Sigmoid colon (tissue), 7 donors: ENCODE measurements at places on chromosomes 7 and 10. TPM values are rescaled to one million over a fixed set of nuclear protein-coding genes. Genes with fewer than 3 reads are reported as not detected.

Gene ASAH2B
- total RNA-seq: 1.6 TPM

Gene NOM1
- total RNA-seq: 16.6 TPM

Gene COX15
- 23.0 TPM for total RNA-seq

Gene SFRP4
- 3.2 TPM for total RNA-seq

Gene PDE1C
- total RNA-seq: 11.4 TPM

Gene PON1
- not detected for total RNA-seq

Gene VAX1
- total RNA-seq: not detected

Gene BLVRA
- 86.7 TPM for total RNA-seq

Gene NOS3
- total RNA-seq: 3.9 TPM

Gene SPDYE9
- not detected for total RNA-seq

Gene AASS
- 29.3 TPM for total RNA-seq

GRCh38 chr7:16260236-16260728 lies 161.1 kb downstream of the CRPPA start:
- DNase-seq: no peak

DNA sequence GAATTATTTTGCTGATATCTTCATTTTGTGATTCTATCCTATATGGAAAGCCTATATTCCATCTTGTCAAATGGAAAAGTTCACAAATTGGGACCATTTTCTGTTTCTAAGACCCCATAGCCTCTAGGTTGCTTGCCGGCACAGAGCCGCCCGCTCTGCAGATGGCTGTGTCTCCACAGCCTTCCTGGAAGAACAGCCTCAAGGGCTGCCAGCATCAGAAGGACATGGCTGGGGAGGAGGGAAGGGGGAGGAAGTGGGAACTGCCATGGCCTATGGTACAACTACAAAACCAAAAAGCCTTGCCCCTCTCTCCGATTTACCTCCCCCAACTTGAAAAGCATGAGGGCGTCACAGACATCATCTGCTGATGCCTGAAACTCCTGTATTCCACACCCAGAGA lies 75.9 kb downstream of the LANCL2 start:
- DNase-seq: no peak

- no peak for DNase-seq
Measured at GRCh38 chr7:91295576-91295975, 31.3 kb downstream of the FZD1 start.

- DNase-seq: no peak
Measured at GRCh38 chr10:126454045-126454751, 65.9 kb upstream of the ADAM12 start.

GRCh38 chr7:20198260-20198659 lies 18.9 kb downstream of the MACC1 start:
- no peak for DNase-seq

GRCh38 chr7:129798616-129799349 lies 154.0 kb downstream of the UBE2H start:
- no peak for DNase-seq

GRCh38 chr7:18534481-18534880 lies 38.9 kb downstream of the HDAC9 start:
- DNase-seq: no peak

DNA sequence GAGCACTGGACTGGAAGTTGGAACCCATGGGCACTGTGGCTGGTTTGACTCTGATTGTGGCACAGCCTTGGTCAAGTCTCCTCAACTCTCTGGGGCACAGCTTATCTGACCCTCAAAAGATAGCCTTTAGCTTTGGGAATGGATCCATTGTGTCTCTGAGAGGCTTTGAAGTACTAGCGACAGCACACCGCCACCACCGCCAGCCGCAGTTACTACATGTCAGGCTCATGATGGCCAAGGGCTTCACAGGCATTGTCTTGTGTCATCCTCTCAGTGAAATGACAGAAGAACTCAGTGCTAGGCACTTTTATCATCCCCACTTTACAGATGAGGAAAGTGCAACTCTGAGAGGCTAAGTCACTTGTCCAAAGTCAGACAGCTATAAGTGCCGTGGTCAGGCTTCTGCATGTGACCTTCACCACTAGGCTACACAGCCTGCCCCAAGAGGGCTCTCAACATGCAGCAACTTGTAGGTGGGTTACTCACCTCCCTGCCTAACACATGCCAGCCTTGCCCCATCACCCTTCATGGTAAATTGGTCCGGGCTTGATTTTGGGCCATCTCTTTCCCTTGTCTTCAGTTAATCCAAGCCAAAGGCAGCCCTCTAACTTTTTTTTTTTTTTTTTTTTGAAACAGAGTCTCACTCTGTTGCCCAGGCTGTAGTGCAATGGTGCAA lies 44.1 kb downstream of the C10orf105 start:
- no peak for DNase-seq

DNA sequence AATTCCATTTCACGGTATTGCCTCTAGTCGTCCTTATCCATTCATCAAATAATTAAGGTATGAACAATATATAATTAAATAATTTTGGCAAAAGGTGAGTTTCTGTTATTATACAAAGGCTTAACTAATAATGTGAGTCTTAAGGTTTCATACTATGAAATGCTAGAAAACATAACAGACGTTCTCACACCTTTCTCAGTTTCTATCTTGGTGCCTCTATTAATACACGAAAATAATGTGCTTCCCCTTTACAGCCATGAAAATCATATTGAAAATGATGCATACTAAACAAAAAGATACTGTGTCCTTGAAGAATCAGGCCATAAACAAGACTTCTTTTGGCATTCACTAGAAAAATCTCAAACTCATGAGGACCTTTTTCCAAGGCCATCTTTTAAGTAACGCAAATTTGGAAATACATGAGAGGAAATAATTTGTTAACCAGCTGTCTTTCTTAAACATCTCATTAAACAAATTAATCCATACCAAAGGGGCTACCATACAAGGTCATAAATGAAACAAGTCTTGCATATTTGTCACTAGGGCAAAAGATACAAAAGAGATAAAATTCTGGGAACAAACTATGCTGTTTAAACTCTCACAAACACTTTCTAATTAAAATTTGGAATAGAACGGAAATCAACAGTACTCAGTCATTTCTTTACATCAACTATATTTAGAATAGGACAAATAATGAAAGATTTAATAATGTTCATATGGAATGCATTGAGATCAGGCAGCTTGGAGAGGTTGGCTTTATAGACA lies 53.9 kb upstream of the CAV2 start:
- no peak for DNase-seq

DNA sequence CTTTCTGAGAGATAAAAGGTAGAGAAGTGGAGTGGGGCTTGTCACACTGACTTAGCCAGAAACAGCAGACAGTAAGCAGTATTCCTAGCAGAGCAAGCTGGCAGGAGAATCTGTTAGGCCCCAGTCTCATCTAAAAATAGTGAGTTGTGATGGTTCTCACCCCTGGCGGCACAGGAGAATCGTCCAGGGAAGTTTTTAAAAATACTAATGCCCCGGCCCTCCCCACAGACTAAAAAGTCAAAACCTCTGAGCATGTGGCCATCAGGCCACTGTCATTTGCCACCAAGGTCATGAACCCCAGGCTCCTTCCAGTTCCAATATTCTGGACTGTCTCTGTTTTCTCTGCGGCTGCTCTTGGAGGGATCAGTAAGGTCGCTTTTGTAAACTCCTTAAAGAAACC lies 34.0 kb downstream of the LYZL1 start:
- no peak for DNase-seq

GRCh38 chr7:74269757-74270277 lies 15.6 kb upstream of the RFC2 start:
- no peak for DNase-seq

DNA sequence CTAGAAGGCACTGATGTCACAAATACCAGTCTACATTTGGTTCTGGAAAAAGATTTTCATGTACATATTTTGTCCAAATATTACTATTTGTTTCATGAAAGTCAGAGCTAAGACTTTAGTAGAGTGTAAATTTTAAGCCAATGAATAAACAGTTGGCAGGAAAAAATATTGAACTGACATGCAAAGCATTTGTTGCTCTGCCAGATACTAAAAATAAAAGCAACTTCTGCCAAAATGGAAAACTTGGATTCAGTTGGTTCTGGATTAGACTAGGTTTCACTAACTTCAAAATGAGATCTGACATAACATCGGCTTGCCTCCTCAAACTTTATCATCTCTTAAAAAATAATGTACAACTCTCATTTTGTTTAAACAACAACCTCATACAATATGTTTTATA lies 34.9 kb downstream of the FAM204A start:
- no peak for DNase-seq

GRCh38 chr10:95755511-95756004 lies 405 bp upstream of the ENTPD1 start:
- DNase-seq: peak; percentile 78

- no peak for DNase-seq
Measured at GRCh38 chr10:59435707-59436106, 73.4 kb upstream of the FAM13C start.

- DNase-seq: no peak
Measured at GRCh38 chr7:117134889-117135552, 181.7 kb downstream of the ST7 start.

GRCh38 chr7:155405399-155406318 lies 52.3 kb upstream of the EN2 start:
- DNase-seq: no peak

DNA sequence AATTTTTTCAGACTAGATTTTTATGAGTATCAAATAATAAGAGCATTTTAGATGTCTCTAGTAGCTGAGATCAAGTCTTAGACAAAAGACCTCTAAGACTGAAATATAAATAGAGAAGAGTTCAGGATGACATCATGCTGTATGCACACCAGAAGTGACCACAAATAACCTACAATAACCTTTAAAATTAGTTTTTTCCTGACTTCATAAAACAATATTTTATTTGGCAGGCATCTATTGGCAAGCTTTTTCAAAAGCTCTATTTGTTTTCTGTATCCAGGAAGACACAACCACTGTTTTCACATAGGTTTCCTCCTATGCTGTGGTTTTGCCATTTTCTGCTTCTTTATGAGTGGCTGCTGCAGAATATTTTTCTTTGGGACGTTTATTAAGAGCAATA lies 359.1 kb downstream of the CRPPA start:
- no peak for DNase-seq

GRCh38 chr7:124702385-124702784 lies 63.2 kb downstream of the GPR37 start:
- no peak for DNase-seq

- DNase-seq: no peak
Measured at GRCh38 chr10:3792710-3793219, 7.8 kb upstream of the KLF6 start.

- no peak for DNase-seq
Measured at GRCh38 chr10:130801784-130802183, 509.7 kb downstream of the TCERG1L start.

DNA sequence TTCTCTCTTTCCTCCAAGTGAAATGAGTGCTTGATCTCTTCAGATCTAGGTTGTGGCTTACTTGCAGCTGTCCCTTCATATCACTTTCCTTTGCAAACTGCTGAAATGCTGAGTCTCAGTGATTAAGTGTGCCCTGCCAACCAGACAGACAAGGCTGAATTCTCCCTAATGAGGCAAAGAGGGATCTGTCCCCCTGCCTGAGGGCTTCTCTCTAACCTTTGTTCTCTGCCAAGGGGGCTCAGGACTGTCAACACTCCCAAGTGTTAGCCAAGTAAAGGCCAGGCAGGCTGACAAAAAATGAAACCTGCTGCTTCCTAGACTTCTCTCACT lies at the start of gene MSS51:
Gene MSS51, minus strand, starts transcription at position 24 of the 330 bp plus-strand sequence. CDS start 5,277 bp downstream, outside the sequence.
- no peak for DNase-seq

- DNase-seq: no peak
Measured at GRCh38 chr10:103696094-103696410, 159.3 kb downstream of the SH3PXD2A start.

- no peak for DNase-seq
Measured at GRCh38 chr7:116249969-116250553, 39.7 kb downstream of the TES start.

DNA sequence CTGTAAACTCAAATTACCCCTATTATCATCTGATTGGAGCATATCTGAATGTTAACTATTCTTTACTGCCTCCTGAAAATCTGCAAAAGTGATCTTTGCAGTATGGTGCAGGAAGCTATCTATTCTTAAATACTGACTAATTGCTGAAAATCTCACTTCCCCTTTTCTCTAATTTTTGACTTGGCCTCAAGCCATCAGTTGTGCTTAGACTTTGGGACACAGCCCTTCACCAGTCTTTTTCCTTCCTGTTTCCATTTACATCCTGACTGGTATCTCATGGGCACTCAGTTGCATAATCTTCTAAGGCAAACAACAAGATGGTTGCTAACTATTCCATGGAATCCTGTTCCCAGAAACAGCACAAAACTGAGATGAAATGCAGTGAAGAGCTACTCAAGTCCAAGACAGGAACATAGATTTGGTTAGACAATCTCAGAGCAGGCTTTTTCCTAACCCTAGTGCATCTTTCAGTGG lies 228.5 kb downstream of the SORCS1 start:
- no peak for DNase-seq

GRCh38 chr7:40833888-40834234 lies 699.1 kb downstream of the SUGCT start:
- no peak for DNase-seq

GRCh38 chr7:150322114-150322832 lies 882 bp upstream of the LRRC61 start:
- DNase-seq: no peak

GRCh38 chr10:8149991-8150390 lies 95.5 kb downstream of the GATA3 start:
- DNase-seq: no peak

DNA sequence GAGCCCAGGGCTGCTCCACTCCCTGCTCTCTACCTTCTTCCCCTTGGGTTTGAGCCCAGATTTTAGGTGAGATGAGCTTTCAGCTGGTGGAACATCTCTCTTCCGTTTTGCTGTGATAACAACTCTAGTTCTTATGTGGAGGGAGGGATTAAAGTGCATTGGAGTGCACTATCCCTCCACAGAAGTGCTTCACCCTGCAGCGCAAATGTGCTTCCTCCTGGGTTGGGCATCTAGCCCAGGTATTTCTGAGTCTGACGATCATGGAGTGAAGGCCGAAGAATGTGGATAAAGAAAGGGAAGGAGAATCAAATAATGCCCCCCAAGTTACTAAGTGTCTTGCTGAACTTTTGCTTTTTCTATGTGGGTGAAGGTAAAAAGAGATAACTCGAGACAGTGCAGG lies 157.4 kb downstream of the CACNB2 start:
- no peak for DNase-seq

- DNase-seq: no peak
Measured at GRCh38 chr7:154861589-154861988, 141.3 kb downstream of the PAXIP1 start.

- no peak for DNase-seq
Measured at GRCh38 chr10:75187961-75188426, 22.6 kb upstream of the VDAC2 start.

- no peak for DNase-seq
Measured at GRCh38 chr7:143413123-143413522, 4.5 kb upstream of the EPHA1 start.

GRCh38 chr7:94394437-94395140 lies at the start of gene COL1A2:
Gene COL1A2 (plus strand): TSS chr7:94394895. CDS start chr7:94395032, 137 bp downstream.
- DNase-seq: peak; percentile 92

GRCh38 chr10:98264378-98265065 lies 3.5 kb downstream of the LOXL4 start:
- no peak for DNase-seq

DNA sequence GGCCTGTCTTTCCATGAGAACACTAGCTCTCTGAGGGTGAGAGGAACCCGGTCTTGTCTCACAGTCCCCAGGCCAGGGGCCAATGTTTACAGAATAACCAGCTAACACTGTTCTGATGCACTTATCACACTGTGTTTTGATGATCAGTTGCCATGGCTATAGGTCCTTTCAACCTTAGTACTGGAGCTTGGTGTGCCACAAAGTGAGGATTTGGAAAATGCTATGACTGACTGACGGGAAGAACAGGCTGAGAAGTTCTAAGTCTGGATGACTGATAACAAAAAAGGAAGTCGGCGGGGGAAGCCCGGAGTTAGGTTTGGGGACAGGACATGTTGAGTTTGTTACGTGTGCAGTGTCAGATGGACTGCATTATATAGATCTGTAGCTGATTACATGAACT lies 141.8 kb downstream of the CTTNBP2 start:
- no peak for DNase-seq

- DNase-seq: no peak
Measured at GRCh38 chr10:69123306-69123746, 652 bp upstream of the VPS26A start.
